Spinal cord (tissue), 10 donors: ENCODE measurements at places on chromosomes 16 and 17.
A peak's percentile ranks its signal among the peaks of the same experiment; 100 is the strongest.

DNA sequence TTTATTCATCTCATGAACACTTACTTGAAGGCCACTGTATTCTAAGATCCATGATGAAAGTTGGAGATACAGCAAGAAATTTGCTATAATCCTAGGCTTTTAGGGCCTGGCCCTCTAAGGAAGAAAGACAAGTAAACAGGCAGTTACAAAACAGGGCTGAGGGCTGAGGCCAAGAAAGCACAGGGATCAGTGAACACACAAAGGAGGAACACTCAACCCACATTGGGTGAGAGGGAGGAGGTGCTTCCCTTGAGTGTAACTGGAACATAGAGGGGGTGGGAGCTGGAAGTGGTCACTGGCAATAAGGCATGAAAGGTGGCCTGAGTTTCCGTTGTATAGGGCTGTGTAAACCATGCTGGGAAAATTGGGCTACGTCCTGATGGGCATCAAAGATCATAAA, 112.2 kb downstream of the ZNF18 start:
- DNase-seq = no peak

DNA sequence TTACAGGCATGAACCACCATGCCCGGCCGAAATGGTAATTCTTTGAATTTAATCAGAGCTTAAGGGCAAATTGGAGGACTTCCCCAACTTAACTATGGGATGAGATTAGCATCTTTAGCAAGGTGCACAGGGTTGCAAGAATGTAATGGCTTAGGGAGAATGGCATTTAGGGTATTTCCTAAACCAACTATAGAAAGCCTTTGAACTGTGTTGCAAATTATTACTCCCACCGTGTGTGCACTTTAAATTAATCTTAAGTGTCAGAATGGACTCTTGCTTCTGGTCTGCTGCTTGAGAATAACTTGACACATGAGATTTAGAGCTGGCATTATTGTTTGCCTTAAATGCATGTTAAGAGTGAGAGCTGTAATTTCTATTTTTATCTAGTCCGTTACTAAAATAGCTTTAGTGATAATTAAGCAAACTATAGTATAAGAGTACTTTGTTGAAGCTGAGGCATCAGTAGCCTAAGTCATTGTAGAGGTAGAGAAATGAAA, 59.8 kb downstream of the TUBD1 start:
- no peak for DNase-seq

GRCh38 chr17:13362341-13363122, 239.2 kb downstream of the HS3ST3A1 start:
- no peak for DNase-seq

GRCh38 chr17:71600137-71600789, 520.6 kb upstream of the SOX9 start:
- no peak for DNase-seq

- no peak for DNase-seq
Measured at GRCh38 chr16:85296859-85297660, 184.8 kb upstream of the CIBAR2 start.

GRCh38 chr16:85015481-85016187, 4.3 kb upstream of the ZDHHC7 start:
- DNase-seq = no peak

GRCh38 chr17:28547623-28548416, 4.6 kb downstream of the UNC119 start:
- no peak for DNase-seq

- no peak for DNase-seq
Measured at GRCh38 chr17:8729860-8730259, 14.8 kb downstream of the CCDC42 start.

DNA sequence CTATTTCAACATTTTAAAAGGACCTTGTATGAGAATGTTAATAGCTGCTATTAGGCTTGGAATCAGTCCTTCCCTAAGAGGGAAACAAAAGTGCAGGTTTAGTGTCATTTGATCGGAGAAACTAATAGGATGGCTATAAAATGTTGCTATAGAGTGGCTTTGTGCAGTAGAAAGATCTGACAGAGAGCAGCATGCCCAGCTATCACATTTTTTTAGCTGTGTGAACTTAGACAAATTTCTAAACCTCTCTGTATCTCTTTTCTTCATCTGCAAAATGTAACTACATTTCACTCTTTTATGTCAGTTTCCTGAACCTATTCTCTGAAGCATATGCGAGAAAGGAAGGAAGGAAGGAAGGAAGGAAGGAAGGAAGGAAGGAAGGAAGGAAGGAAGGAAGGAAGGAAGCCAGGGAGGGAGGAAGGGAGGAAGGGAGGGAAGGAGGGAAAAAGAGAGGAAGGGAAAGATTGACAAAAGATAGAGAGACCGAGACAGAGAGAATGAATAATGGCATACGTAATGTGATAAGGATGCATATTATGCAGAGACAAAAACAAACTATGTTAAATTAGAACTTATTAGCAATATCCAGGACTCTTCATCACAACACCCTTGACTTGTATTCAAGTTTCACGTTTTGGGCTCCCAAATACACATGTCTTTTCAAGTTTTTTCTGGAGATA, 52.6 kb upstream of the CDH8 start:
- no peak for DNase-seq

GRCh38 chr17:35745749-35746320, 7.2 kb downstream of the GAS2L2 start:
- no peak for DNase-seq

DNA sequence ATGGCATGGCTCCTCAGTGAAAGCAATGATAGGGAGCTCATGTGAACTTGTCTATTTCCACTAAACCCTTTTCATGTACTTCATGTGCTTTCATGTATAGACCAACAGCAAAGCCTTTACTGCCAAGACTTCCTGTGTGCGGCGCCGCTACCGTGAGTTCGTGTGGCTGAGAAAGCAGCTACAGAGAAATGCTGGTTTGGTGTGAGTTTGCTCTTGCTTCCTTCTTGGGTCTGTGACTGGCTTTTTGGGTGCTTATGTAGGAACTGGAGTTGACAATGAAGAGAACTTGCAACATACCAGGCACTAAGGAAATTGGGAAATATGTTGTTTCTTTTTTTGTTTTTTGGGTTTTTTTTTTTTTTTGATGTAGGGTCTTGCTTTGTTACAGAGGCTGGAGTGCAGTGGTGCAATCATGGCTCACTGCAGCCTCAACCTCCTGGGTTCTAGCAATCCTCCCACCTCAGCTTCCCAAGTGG, 5.7 kb downstream of the SNX11 start:
- no peak for DNase-seq

DNA sequence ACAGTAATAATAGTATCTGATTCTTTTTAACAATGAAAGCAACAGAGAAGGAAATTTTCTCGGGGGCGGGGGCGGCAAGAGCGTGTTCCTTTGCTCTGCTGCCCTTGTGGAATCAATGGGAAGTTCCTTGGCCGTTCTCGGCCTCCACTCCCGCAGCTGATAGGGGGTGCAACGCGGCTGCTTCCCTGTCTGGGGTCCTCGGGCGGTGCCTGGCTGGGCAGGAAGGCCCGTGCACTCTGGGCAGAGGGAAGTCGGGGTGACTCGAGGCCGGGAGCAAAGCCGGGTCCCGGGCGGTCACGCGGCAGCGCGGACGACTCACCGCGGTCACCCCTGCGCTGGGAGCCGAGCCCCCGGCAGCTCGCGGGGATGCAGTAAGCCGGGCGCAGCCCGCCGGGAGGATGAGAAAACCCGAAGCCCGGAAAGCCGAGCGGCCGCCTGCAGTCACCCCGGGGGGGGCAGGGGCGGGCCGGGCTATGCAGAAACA, 2.5 kb downstream of the TUBB3 start:
- DNase-seq = no peak

GRCh38 chr17:43645765-43646481, 15.8 kb downstream of the MEOX1 start:
- DNase-seq = peak; percentile 34

GRCh38 chr16:17101646-17102045, 369.1 kb downstream of the XYLT1 start:
- no peak for DNase-seq

DNA sequence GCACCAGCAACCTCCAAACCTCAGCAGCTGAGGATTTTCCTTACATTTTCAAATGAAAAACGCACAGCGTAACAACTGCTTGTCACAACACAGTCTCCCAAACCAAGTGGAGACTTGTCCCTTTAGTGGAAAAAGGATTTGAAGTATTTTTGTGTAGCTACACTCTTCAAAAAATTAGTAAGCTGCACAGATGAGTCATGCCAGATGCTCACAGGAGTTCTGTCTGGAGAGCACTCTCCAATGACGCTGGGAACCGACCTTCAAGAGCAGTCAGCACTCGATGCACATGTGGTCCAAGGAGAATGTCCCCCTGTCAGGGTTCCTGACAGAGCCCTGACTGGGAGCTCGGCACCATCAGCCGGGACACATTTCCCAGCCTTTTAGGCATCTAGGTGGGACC, 39.8 kb downstream of the MAP1LC3B start:
- no peak for DNase-seq

GRCh38 chr16:85365120-85365519, 248.0 kb upstream of the GSE1 start:
- DNase-seq = no peak

DNA sequence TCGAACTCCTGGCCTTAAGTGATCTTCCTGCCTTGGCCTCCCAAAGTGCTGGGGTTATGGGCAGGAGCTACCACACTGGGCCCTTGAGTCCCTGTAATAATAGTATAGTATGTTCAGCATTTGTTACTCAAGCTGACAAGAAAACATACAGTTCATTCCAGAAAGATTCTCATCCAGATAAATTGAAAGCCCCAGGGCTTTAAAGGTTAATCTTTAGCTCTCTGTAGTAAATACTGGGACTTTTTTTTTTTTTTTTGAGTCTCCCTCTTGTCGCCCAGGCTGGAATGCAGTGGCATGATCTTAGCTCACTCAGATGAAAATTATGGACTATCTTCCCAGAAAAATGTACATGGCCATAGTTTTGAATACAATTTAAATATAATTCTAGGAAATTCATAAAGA, 11.0 kb downstream of the BRCA1 start:
- DNase-seq = no peak

GRCh38 chr17:60846175-60846574, 168.5 kb downstream of the BCAS3 start:
- no peak for DNase-seq

- no peak for DNase-seq
Measured at GRCh38 chr17:32899236-32900013, 22.5 kb upstream of the MYO1D start.

DNA sequence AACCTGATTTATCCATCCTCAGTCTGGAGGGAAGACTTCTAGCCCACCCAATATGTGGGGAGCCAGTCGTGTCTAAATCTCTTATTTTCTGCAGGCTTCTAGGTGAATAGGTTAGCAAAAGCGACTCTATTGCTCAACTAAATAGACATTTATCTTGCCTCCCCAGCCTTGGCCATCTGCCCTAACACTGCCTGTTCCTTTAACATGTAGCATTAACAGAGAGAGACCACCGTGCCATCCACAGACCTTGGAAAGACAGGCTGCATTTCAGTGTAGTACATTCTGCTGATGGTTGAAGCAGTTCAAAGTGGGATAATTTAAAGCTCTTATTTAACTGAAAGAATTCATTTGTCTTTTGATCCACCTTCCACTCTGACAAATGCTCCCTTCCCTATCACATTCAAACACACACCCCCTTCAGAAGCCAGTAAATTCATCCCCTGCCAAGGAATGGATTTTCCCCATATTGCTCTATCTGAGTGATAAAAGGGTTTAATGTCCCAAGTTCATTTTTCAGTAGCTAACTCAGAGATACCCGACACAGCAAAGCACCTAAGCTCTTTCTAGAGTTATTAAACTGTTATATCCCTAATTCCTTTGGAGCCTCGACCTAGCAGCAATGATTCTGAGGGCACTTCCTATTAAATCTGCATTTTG, 58.1 kb upstream of the COX10 start:
- no peak for DNase-seq

DNA sequence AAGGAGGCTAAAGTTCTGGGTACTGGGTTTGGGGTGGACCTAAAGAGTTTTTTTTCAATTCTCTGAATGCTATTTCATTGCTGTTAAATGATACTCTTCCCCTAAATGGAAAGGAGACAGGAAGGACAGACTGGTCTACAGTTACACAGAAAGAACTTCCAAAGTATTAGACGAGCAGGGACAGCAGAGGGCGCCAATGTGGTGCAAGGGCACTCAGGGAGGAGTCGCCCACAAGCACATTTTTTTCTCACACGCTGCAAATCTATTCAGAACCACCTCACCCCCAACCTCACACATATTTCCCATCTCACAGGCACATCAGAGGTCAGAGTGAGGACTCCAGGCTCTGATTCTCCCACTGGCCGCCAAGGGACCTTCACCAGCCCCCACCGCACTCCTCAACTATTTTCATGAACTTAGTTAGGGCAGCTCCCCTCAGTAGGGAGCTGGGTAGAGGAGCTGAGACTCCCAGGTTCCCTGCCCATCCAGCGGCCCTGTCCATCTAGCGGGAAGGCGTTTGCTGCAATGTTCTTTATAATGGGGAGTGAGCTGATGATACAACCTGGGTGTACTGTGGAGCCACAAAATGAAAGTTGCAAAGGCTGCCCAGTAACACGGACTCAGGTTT, 6.8 kb upstream of the CA4 start:
- peak; percentile 86 for DNase-seq

DNA sequence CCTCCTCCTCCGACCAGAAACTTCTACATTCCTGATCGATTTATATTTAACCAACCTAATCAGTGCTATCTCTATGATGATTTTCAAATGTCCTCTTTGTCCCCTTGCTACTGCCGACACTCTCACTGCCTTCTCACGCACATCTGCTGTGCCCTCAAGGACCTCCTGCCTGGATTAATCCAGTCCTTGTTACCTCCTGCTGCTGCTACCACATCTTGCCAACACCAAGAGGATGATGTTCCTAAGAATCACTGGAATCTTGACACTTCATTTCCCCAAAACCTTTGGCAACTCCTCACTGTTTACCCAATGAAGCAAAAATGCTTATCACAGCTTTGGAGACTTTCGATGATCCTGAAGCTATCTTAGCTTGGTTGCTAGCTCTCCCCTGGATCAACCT, 287.3 kb upstream of the AXIN2 start:
- no peak for DNase-seq

GRCh38 chr17:6099492-6099891, 29.3 kb downstream of the WSCD1 start:
- DNase-seq = no peak

GRCh38 chr16:3696425-3697218, 20.7 kb downstream of the TRAP1 start:
- DNase-seq = no peak
